ENCODE measurements at places on chromosomes 6 and 20.

- no peak for DNase-seq
These were observed 49.2 kb downstream of the FRK start for GRCh38 chr6:116011520-116011919.

DNA sequence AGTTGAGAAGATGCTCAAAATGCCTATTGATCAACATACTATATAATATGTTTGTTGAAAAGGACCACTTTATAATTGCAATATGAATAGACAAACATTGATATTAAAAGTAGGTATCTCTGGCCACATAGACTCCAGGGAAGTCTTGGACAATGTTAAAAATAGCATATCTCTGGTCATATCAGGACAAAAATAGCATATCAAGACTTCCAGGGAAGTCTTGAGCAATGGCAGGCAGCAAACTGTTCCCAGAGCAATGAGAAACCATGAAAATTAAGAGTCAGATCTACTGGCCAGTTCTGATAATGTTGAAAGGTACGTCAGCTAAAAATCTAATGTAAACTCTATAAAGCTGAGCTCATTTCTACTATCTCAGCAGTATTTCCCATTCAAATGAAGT, 1130.3 kb upstream of the CITED2 start:
- DNase-seq, result no peak

DNA sequence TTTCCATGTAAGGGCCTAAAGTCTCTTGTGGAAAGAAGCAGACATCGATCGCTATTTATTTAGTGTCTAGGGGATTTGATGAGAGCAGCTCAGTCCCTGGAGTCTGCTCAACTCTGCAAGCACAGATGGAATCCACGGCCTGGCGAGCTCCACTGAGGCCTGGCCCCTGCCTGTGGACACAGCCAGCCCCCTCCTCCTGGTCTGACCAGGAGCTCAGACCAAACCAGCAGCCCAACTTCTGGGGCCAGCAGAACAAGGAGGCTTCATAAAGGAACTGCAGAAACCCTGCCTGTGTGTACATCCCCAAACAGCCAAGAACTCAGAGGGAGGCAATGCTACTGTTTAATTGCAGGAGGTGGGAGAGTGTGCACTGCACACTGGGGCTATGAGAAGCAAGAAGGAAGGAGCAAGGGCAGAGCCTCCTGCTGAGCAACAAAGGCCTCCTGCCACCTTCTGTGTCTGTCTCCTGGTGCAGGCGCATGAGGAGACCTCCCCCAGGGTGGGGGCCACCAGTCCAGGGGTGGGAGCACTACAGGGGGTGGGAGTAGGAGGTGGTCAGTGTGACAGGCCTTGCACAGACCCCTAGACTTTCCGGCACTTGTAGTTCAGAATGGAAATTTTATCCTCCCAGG, 3.8 kb downstream of the CST5 start:
- DNase-seq, result no peak

- DNase-seq, result no peak
These were observed 39.4 kb upstream of the JAG1 start for GRCh38 chr20:10713161-10713560.

DNA sequence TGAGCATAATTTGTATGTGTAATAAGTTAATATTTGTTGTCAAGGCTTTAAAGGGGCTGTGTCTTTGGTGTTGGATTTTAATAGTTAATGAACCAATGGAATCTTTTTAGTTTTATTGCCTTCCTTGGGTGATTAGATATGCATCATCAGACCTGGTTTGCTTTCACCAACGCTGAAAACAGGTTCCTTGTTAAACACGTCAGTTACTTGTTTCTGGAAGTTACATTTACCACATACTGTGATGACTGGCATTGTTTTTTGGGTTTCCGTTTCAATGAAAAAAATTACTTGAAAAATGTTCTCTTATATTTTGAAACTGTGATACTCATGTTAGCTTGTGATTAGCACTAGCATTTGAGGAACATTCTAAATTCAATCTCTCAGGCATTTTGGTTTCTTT, 58.6 kb upstream of the RNF144B start:
- DNase-seq, result no peak
